ENCODE measurements at places on chromosomes 16 and 17. TPM values are rescaled to one million over a fixed set of nuclear protein-coding genes. Genes with fewer than 3 reads are reported as not detected.

SAMD14 gene
- total RNA-seq = 1.1 TPM

GPR179 gene
- total RNA-seq = under 0.01 TPM

C1QTNF8 gene
- not detected for total RNA-seq

PTX4 gene
- 0.27 TPM for total RNA-seq

EFCAB5 gene
- 0.27 TPM for total RNA-seq

PSMC3IP gene
- 1.3 TPM for total RNA-seq

Data from hematopoietic multipotent progenitor cell (in vitro differentiated cells).